Nephron progenitor cell (in vitro differentiated cells): ENCODE measurements at places on chromosomes 7 and 10.

DNA sequence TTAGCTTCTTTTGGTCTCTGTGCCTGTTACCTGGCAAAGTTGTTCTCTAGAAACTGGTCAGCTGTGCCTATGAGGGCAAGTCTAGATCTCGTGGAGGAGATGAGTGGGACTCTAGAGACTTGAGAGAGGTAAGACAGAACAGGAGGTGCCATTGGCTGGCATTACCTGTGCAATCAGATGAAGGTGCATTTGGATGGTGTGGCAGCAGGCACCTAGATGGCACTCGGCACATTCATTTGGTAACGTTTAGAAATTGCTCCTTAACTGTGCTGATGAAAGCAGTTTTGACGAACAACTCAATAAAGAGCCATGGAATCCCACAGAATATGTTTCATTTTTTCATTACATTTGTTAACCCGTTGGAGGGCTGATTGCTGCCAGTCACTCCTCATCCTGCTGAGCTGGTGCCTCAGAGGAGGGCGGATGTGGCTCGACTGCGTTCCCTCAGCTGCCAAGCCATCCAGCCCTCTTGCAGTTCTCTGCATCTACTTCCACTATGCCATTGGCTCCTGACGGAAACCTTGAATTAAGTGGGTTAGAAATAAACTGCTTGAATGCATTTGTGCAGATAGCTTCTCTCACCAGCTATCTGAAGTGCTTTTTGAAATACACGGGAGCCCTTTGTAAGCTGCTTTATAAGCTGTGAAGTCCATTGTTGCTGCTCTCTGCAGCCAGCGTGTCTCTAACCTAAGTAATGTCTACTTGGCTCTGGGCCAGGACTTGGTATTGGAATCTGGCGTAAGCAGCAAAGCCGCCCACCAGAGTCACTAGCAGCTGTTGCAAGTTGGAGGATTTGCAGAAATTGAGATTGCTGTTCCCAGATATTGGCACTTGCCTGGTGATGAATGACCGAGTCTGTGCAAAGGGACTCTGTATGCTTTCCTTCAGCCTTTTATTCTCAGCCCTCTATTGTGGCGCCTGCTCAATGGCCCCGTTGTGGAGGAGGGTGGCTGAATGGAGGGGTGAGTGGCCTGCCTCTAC is 87.4 kb downstream of the LRRC4 start:
- no peak for DNase-seq

DNA sequence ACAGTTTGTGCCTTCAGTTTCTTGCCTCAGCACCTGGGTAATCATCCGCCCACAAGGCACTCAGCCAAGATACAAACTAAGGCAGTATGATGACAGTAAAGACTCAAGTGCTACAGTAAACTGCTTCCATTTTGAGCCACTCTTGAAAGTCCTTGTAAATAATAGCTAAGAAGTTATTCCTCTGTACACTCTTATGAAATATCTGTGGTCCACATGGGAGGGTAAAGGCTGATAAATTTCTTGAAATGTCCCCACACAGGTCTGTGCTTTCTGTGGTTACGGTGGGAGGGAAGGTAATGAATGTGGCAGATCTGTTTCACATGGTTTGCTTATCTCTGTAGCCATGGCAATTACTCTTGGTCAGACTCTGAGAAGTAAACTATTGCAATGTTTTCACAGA is 551.0 kb upstream of the ZWINT start:
- no peak for DNase-seq

DNA sequence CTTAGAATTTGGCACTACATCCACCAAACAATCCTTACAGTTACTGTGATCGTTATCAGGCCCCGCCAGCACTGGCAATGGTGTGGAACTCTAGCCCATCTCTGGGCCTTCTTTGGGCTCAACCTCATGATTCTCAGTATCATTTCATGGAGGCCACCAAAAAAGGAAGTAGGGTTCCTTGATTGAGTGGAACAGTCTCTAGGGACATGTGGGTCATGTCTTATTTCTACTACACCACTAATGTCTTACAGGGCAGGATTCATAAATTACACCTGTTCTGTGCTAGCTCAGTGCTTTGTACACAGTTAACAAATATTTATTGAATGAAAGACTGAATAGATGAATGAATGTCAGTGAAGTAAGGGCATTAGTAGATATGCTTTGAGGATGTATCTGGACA is 53.9 kb downstream of the AP3M1 start:
- no peak for DNase-seq

- DNase-seq = no peak
Observed at GRCh38 chr7:55504093-55504859, 68.0 kb downstream of the VOPP1 start.

GRCh38 chr10:47048526-47048905 is 137.3 kb downstream of the PTPN20 start:
- DNase-seq = no peak

- no peak for DNase-seq
Observed at GRCh38 chr7:55784151-55784550, 78.4 kb downstream of the SEPTIN14 start.

GRCh38 chr10:93954726-93955363 is 38.9 kb upstream of the PLCE1 start:
- DNase-seq = no peak

GRCh38 chr7:119545118-119545517 is 727.9 kb upstream of the KCND2 start:
- no peak for DNase-seq

- DNase-seq = no peak
Observed at GRCh38 chr7:137935884-137936508, 65.9 kb downstream of the CREB3L2 start.

GRCh38 chr10:54799506-54799905 is 1.5 kb downstream of the PCDH15 start:
- DNase-seq = peak; percentile 19

GRCh38 chr7:70470746-70471145 is 661.2 kb upstream of the GALNT17 start:
- no peak for DNase-seq

DNA sequence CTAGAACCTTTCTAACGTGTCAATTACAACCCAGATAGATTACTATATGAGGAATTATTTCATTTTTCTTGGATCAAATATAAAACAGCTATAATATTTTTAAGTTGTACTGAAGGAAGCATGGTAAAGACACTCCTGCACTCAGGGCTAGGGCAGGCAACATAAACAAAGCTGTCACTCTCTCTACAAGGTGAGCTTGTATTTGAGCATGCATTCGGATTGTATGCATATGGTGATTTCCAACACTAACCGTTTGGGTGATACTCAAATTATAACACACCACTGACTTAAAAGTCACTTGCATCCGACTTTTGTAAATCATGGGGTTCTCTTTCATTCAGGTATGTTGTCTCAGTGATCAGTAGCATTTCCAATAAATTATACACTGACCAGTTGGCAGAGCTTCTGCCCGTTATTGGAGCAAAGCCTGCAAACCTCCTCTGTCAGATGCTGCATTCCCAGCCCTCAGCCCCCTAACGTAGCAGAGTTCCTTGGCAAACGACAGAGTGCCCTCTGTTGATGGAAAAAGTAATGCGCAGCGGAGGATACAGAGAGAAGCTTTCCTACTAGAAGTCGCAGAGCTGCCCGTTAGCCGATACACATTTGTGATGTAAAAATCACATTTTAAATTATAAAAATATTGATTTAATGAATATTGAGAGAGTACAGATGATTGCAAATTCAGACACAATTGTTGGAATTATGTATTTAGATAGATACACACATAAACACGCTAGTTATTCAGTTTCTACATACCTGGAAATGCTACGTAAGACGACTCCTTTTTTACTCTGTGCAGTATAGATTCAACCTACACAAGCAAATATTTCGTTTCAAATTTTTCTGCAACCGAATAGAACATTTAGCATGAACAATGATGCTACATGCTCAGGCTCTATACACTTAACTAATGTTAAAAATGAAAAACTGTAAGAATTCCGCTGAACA is 173.9 kb upstream of the SP4 start:
- DNase-seq = peak; percentile 74

DNA sequence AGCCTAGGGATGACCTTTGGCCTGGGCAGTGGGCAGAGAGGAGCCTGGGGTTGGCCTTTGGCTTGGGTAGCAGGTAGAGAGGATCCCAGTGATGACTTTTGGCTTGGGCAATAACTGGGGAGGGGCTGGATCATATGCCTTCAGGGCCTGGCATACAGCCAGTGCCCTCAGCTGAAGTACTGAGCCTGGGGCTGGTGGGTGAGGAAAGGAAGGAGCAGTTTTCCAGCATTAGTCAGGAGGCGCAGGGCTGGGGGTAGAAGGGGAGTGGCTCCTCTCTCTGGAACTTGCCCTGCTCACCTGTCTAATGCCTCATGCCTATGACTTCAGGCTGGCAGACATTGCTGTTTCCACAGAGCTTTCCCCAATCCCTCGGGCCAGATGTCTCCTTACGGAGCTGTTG is 15.2 kb upstream of the COMTD1 start:
- no peak for DNase-seq

DNA sequence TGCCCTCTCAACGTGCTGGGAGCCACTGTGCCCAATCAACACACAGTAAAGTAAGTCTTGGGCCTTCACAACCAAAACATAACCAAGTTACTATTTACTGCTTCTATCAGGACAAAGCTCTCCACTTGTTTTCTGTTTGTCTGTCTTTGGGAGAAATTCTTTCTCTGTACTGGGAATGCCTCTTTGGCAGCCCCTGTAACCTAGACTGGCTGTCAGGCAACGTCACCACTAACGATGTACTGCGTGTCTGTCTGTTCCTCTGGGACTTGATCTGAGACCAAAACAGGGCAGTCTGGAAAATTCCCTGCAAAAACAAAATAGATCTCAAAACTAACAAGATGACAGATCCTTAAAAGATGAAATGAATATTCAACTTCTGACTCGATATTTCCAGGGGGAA is 113.0 kb downstream of the SMURF1 start:
- DNase-seq = no peak

GRCh38 chr7:7202375-7202720 is 20.0 kb downstream of the C1GALT1 start:
- DNase-seq = no peak

- DNase-seq = no peak
Observed at GRCh38 chr7:78465894-78466293, 667.3 kb downstream of the PHTF2 start.

DNA sequence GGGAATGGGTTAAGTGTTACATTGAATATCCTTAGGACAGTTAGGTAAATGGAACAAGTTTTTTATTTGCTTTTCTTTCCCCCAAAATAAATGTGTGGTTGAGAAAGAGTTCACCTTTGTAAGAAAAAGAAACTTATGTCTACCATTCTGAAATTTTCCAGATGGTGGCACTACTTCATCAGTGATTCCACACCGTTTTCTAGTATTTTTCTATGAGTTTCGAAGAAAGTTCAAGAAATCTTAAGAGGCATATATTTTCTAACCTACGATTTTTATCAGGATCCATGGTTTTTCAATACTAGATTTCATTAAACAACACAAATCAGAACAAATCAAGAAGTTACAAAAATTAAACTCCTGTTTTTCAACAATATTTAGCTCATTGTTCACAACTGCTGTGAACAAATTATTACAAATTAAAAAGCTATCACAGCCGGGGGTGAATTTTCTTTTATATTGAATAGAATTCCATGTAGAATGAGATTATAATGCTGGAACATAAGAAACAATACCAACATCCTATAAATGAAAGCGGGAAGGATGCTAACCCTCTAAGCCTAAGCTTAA is 163.1 kb upstream of the NPVF start:
- DNase-seq = no peak

DNA sequence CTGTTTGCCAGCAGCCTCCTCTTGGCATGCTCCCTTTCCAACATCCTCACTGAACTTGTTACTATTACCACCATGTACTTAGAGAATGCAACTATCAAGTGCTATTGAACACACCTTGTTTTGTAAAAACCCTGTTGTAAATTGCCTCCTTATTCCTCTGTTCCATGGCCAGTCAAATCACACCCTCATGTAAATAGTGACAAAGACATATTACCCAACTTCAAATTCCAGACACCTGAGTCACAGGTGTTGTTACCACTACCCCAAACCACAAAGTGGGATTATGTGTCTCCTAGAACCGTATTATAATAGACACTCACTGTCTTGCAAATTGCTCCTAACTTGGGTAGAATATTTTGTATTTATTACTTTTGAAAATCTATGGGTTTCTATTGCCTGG is 263.2 kb upstream of the C7orf33 start:
- DNase-seq = no peak

GRCh38 chr10:110708776-110709443 is 64.8 kb downstream of the RBM20 start:
- DNase-seq = no peak

DNA sequence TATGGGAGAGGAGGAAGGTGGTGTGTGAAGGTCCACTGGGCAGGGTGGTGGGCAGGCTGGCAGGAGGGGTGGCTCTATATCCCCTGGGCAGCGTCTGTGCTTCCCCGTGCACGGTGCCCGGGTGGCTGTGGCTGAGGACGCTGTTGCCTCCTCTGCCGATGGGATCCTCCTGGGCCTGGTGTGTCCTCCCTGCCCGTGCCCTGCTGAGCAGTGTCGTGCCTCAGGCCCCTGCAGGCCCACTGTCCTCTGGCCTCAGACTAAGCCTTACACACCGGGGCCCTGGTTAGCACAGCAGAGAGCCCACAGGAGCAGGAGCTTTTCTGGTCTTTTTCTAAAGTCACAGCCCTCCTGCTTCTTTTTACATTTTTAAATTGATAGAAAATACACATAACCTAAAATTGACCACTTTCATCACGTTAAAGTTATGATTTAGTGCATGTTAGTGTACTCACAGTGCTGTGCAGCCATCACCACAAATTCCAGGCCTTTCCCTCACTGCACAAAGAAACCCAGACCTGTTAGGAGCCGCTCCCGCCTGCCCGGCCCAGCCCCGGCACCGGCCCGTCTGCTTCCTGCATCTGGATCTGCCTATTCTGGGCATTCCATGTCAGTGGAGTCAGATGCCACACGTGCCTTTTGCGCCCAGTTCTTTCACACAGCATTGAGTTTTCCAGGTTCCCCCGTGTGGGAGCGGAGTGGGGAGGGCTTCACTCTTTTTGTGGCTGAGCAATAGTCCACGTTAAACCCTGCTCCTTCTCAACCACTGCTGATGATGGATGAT is 19.4 kb downstream of the PFKFB3 start:
- DNase-seq = no peak

DNA sequence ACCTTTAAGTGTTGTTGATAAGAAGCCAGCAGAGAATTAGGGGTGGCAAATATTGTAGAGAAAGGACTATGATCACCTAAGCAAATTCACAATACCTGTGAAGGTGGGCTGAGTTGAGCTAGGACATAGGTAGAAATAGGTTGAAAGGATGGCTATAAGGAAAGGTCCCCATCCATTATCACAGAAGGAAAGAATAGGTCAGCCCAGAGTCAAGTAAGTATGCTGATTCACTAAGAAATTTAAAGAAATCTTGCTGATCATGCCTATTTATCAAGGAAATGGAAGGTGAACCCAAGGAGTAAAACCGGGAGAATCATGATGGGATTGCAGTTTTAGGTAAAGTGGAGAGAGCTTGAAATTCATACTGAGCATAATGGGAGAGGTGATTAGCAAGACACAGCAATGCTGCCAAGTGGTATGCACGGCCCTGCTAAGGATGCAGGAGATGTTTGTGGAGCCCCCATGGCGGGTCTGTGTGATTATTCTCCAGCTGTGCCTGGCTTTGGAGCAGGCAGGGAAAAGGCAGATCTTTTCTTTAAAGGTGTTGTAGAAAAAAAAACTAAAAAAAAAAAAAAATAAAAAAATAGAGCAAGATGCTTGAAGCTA is 399.4 kb downstream of the PLXDC2 start:
- DNase-seq = no peak

GRCh38 chr10:101132636-101133473 is 1.8 kb downstream of the TLX1 start:
- no peak for DNase-seq
